ENCODE measurements at places on chromosomes 4 and X.

- DNase-seq, result no peak
Observed at GRCh38 chrX:38513112-38513742, 48.1 kb upstream of the TSPAN7 start.

DNA sequence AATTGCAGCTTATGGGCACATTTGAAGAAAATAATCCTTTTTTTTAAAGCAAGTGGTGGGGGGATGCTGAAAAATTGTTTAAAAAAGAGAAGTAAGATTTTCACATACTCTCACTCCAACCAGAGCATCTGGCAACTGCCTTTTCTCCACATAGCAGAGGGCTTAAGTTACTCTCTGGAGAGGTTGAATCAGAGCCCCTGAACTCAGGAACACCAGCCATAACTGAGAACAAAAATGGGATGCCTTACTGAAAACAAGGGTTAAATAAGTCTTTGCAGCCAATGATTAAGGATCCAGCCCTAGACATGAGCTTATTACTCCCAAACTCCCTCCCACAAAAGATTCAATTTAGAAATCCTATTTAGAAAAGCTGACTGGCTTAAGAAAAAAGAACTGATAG lies 27.5 kb downstream of the CASK start:
- no peak for DNase-seq

- no peak for DNase-seq
Observed at GRCh38 chr4:171022824-171023230, 790.4 kb upstream of the GALNTL6 start.

- no peak for DNase-seq
Observed at GRCh38 chrX:55041514-55041913, 10.7 kb upstream of the ALAS2 start.

- DNase-seq, result peak; percentile 0
Observed at GRCh38 chrX:86023811-86024210, 23.5 kb downstream of the CHM start.

DNA sequence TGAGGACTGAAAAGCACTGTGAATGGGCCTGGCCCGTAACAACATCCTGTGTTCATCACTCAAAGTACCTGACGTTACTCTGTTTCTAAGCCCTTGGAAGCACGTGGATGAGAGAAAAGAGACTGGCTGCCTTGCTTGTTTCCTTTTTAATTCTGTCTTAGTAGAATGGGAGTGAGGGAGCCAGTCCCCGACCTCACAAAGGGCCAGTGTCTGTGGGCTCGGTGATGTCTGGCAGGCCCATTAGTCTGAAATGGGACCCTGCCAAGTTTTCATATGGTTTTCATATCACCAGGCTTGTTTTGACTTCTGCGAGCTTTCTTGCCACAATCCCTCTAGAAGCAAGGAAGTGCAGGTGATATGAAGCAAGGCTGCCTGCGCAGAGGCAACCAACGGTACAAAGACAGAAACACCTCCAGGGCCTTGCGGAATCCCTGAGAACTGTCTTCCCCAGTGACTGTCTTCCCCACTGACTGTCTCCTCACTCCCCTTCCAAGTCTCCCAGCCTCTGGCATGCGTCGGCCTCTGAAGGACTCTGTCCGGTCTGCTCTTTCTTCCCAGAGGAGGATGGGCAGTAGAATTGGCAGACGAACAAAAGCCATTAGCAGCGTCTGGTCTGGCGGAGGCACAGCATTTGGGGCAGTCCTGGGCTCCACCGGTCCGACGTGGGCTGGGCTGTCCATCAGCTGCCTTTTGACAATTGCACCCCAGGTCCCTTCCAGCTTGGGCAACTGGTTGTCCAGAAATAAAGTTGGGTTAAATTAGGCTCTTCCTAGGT lies 20.2 kb upstream of the RASL11B start:
- DNase-seq, result no peak

DNA sequence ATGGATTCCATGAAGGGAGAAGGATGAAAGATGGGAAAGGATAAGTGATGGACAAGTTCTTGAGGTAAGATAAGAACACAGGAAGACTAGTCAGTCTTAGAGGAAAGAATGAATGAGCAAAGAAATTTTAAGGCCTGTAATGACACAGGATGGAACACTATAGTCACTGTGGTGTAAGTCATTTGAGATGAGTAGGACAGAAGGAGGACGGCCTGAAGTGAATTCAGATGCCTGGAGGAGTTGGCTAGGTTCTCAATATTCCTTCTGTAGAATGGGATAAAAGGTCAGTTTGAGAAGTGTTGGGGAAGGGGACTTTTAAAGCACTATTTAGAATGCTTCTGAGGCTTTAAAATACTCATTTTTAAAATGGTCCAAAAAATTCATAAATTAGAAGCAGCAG lies 3.9 kb downstream of the MSMO1 start:
- no peak for DNase-seq

DNA sequence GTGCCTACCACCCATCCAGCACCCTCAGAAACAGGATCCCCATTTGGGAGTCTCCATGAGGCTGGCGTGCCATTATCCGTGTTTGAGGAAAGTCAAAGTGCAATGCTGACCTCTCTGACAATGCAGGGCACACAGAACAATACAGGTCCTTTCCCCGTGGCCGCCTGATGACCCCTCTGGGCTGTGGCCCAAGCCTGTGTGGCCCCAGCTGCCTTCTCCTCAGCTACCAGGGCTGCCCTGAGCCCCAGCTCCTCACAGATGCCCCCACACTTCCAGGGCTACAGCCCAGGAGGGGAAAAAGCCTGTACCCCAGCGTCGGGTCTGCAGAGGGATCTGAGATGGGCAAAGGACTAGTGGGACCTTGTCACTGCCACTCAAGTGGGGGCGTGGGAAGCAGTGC lies 15.5 kb downstream of the ZFYVE28 start:
- DNase-seq, result no peak
